ENCODE measurements at places on chromosomes 5 and 9. TPM values are rescaled to one million over a fixed set of nuclear protein-coding genes. Genes with fewer than 3 reads are reported as not detected.

DNA sequence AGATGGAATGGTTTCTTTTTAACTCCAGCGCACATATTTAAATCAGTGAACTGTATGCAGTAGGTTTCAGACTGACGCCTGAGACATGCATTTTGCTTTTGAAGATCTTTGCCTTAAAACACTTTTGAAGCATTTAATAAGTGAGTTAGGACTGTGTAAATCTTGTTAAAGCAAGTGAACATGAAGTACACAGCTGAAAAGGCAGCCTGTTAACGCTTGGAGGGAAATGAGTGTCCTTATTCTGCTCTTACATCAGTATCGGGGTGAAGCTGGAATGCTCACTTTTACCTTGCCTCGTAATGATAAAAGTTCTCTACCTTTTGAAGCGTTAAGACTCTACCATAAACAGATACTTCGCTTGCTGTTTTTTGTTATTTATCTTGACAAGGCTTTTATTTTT, 552.2 kb downstream of the ZNF608 start:
- no peaks in the 10 kb centered on the region for H3K4me1 ChIP-seq
- no peak overlapping the region for H3K27ac ChIP-seq
- H3K36me3 ChIP-seq: no peaks in the 10 kb centered on the region

- H3K4me3 ChIP-seq: no peak overlapping the region
- DNase-seq: no peak
- no peaks in the 10 kb centered on the region for H3K36me3 ChIP-seq
- no peak overlapping the region for H3K27ac ChIP-seq
- H3K4me1 ChIP-seq: no peaks in the 10 kb centered on the region
Observed at GRCh38 chr9:81292056-81292805, 397.1 kb downstream of the TLE1 start.

DNA sequence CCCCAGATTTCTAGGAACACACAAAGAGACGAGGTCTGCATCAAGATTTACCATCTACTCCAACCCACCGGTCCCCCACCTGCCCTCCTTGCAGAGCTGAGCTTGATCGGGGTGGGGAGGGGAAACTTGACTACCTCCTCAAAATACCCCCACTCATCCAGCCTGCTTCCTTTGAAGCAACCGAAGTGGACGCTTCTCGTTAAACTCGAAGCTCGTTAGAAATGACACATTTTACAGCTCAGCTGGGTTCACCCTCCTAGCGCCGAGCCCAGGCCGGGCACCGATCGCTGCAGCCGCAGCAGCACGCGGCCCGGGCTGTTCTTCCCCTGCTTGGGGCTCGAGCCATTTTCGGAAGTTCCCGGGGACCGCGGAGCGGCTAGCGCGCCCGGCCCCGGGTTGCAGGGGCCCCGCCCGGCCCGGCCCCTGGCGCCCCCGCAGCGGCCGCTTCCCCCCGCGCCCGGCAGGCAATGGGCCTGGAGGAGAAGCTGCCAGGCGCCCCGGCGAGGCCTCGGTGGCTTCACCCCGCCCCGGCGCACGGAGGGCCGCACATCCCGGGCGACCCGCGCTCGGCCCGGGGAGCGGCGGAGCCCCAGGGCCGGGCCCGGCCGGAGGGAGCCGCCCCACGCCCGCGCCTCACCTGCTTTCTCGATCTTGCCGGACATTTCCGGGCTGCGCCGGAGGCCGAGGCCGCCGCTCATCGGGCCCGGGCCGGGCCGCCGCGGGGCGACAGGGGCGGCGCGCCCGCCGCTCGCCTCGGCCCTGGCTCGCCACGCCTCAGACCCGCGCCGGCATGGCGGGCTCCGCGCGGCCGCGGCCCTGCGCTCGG, 530 bp downstream of the RAPGEF1 start:
- H3K4me1 ChIP-seq: peaks cover 60% of the 10 kb centered on the region
- H3K27me3 ChIP-seq: no peaks in the 10 kb centered on the region
- H3K4me3 ChIP-seq: peak overlapping the region; percentile 90
- peaks cover 30% of the 10 kb centered on the region for H3K36me3 ChIP-seq

GRCh38 chr5:150946351-150946905, 41.6 kb upstream of the ZNF300 start:
- peaks cover 20% of the 10 kb centered on the region for H3K36me3 ChIP-seq
- no peak for DNase-seq

The DND1 gene
- 2.7 TPM for total RNA-seq

GRCh38 chr5:147223948-147224791, 10.7 kb upstream of the STK32A start:
- no peak overlapping the region for H3K4me3 ChIP-seq
- DNase-seq: no peak
- no peak overlapping the region for H3K27ac ChIP-seq
- H3K4me1 ChIP-seq: no peaks in the 10 kb centered on the region

The IL4 gene
- not detected for total RNA-seq

- peak overlapping the region; percentile 58 for H3K4me3 ChIP-seq
- H3K4me1 ChIP-seq: peaks cover 42% of the 10 kb centered on the region
- peaks cover 58% of the 10 kb centered on the region for H3K27me3 ChIP-seq
- no peaks in the 10 kb centered on the region for H3K36me3 ChIP-seq
- H3K27ac ChIP-seq: peak overlapping the region; percentile 73
Observed at GRCh38 chr5:79736528-79737514, 47.2 kb downstream of the CMYA5 start.

The PAIP1 gene
- total RNA-seq: 50.1 TPM

DNA sequence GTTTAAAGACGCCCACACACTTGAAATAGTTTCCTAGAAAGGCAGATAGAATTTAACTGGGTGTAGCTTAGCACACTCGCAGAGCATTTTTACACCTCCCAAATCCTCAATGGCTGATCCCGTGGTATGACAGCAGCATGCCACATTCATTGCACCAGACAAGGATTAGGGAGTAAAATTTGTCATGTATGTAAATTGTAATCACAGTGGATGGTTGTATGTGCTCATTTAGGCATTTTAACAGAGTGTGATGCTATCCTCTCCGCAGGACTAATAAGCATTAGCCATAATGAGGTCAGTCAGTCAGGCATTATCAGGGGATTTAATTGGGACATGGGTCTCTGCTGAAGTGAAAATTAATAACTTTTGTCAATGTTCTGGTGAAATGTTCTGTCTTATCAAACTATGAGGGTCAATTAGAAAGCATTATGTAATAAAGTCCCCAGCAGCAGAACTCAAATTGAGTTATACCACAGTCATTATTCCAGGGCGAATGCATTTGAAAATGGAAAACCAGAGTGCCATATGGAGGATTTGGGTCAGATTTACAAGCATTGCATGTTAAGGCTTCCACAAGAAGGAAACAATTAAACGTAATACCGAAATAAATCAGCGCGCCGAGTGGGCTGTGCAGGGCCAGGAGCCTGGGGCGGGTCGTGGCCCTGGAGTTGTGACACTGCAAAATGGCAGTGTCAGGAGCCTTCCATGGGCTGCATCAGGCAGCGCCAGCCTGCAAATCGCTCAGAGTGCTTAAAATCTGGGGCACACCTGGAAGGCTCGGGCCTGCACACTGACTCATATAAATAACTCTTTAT, 602.2 kb downstream of the BNC2 start:
- peaks cover 13% of the 10 kb centered on the region for H3K4me1 ChIP-seq
- no peak overlapping the region for H3K4me3 ChIP-seq
- no peak for DNase-seq
- no peak overlapping the region for H3K27ac ChIP-seq

The RAB3C gene
- total RNA-seq: not detected

- peaks cover 25% of the 10 kb centered on the region for H3K36me3 ChIP-seq
- no peaks in the 10 kb centered on the region for H3K27me3 ChIP-seq
- H3K27ac ChIP-seq: no peak overlapping the region
- H3K4me3 ChIP-seq: no peak overlapping the region
Observed at GRCh38 chr5:139199321-139199720, 1.2 kb upstream of the SIL1 start.

DNA sequence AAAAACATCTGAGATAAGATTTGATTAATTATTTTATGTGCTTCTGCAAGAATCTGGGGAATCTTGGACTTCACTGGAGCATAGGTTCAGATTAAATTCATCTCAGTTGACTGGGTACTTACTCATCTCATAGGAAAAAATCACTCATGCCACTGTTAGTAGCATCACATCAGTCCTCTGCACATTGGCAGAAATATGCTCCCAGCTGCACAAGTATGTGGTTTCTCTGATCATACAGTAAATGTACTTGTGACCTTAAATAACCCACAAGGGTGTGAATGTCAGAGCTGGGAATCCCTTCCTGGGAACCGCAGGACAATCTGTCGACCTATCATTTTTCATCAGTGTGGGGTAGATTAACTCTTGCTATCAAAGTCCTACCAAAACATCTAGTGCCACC, 203.7 kb upstream of the SLC24A2 start:
- H3K36me3 ChIP-seq: peaks cover 8% of the 10 kb centered on the region
- no peaks in the 10 kb centered on the region for H3K27me3 ChIP-seq
- no peak overlapping the region for H3K4me3 ChIP-seq
- no peak overlapping the region for H3K27ac ChIP-seq

DNA sequence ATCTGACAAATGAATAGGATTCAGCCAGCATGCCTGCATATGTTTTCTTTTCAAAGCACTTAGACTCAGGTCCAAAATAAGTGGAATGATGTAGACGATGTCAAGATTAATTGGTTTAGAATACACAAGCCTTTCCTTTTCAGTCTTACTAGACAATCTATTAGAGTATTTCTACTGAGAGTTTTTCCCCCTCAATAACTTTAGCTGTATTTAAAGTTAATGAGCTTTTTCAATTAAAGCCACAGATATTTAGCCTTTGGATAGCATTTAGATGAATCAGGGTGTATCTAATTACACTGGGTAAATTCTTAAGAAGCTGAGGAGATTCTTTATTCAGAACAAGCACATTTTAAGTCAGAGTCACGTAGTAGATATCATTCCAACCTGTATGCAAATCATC, 198.7 kb upstream of the MPDZ start:
- no peaks in the 10 kb centered on the region for H3K36me3 ChIP-seq
- no peaks in the 10 kb centered on the region for H3K4me1 ChIP-seq
- DNase-seq: no peak
- H3K4me3 ChIP-seq: no peak overlapping the region
- no peaks in the 10 kb centered on the region for H3K27me3 ChIP-seq

GRCh38 chr9:13063880-13064459, 215.5 kb downstream of the MPDZ start:
- no peak for DNase-seq
- no peak overlapping the region for H3K27ac ChIP-seq
- no peaks in the 10 kb centered on the region for H3K36me3 ChIP-seq
- H3K4me3 ChIP-seq: no peak overlapping the region

GRCh38 chr9:17291766-17292165, 156.9 kb downstream of the CNTLN start:
- H3K27me3 ChIP-seq: no peaks in the 10 kb centered on the region
- no peak overlapping the region for H3K4me3 ChIP-seq
- no peaks in the 10 kb centered on the region for H3K4me1 ChIP-seq
- H3K27ac ChIP-seq: no peak overlapping the region

Measured in activated naive CD8-positive, alpha-beta T cell treated with anti-CD3 and anti-CD28 coated beads for 36 hours (primary cell).